Suprapubic skin (tissue), 4 donors: ENCODE measurements at places on chromosomes 13 and 19. TPM values are rescaled to one million over a fixed set of nuclear protein-coding genes. Genes with fewer than 3 reads are reported as not detected.

The CDX2 gene
- not detected for total RNA-seq

DNA sequence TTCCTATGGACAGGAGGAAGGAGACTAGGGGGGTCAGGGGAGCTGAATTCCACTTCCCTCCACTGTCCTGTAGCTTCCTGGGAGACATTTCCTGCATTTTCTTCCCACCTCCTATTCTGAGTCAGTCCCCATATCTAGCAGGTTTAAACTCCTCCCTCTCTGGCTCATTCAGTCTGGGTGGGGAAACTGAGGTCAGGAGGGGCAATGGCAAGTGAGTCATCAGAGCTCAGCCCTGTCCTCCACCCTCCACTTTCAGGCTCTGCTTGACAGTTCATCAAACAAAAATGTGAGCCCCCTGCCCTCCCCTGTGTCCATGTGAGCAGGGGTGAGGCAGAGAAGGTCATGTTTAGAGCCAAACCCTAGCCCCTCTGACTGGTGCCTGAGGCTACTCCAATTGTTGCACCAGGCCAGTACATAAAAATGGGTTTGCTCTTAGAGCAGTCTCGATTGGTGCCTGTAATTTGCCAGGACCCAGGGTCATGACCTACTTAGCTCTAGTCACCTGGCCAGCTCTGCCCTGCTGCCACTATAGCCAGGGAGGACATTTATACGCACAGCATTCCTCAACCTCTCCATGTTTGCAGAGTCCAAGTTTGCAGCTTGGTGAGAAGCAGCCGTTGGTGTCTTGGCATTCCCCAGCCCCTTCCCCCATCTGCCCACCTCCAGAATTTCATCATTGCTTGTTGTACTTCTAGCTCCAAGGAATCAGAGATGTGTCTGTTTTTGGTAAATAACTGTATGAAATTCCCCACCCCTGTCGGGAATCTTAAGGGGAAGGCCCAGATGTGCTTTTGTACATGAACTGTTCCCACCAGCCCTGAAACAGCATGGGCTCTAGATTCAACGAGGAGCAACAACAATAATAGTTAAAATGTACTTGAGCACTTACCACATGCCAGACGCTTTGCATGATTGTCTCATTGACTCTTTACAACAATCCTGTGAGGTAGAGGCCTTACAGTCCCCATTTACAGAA, 20.7 kb downstream of the SAMD4B start:
- DNase-seq: no peak

DNA sequence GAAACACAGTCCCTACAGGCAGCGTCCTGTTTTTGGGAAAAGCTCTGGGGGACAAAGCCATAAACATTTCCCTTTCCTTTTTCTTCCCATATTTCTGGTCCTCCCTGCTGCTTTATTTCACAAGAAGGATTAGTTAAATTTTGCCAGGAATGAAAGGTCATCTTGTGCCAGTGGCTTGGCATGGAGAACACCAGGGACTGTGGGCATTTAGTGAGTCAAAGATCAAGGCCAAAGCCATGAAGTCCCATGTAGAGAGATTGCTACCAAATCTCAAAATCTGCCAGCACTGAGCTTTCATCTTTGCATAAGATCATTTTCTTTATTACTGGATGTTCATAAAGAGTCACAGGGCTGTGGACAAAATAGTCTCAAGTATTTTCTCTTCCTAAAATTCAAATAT, 29.1 kb upstream of the SLC46A3 start:
- DNase-seq: no peak

GRCh38 chr13:59879281-59879680, 284.4 kb downstream of the DIAPH3 start:
- no peak for DNase-seq

DNA sequence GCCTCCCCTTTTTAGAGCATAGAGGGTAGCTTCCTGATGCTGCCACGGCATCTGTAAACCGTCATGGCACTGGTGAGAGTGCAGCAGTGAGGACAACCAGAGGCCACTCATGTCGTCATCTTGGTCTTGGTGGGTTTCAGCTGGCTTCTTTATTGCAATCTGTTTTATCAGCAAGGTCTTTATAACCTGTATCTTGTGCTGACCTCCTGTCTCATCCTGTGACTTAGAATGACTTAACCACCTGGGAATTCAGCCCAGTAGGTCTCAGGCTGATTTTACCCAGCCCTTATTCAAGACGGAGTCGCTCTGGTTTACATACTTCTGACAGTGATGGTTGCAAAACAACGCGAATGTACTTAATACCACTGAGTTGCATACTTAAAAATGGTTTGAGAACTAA, 14.4 kb upstream of the FBN3 start:
- no peak for DNase-seq

GRCh38 chr13:75691183-75691582, 55.1 kb downstream of the LMO7 start:
- DNase-seq: no peak

The HSD17B14 gene
- total RNA-seq: 3.0 TPM

GRCh38 chr19:35545855-35546381, 492 bp downstream of the TMEM147 start:
- DNase-seq: no peak

- no peak for DNase-seq
Measured at GRCh38 chr13:106393776-106394175, 141.7 kb downstream of the EFNB2 start.

The GRIN3B gene
- total RNA-seq: 0.13 TPM

DNA sequence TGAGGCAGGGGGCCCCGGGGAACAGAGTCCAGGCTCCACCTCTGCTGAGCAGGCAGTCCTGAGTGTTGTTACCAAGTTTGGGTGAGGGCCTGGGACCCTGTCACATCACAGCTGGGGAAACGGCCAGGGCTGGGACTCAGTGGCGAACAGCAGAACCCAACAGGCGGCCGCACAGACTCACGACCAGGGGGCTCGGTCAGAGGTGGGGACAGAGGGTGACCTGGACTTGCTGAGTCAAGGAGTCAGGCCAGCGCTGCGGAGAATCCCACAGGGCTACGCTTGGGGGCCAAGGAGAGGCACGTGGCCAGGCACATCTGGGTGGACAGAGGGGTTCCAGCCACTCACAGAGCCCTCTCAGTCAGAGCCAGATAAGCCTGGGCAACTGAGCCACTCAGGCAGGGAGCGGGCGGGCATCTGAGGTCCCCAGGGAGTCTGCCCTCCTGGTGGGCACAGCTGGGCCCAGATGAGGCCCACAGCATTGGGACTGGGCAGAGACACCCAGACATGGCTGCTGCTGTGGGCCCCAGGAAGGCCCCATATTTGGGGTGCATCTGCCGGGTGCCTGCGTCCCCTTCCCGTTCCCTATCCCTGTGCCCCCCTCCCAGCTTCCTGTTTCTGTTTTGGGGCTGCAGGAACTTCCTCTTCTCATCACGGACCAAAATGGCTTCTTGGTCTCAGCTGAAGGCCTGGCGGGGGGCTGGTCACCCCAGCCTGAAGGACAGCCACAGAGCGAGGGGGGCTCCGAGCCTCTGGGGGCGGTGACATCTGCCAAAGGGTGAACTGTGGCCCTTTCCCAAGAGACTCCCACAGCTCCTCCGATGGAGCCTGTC, 34.0 kb downstream of the CEBPA start:
- no peak for DNase-seq

The KL gene
- 1.6 TPM for total RNA-seq

GRCh38 chr13:72651144-72651543, 76.3 kb downstream of the MZT1 start:
- DNase-seq: no peak
